EL (cell line): ENCODE measurements at places on chromosomes 4 and X.

DNA sequence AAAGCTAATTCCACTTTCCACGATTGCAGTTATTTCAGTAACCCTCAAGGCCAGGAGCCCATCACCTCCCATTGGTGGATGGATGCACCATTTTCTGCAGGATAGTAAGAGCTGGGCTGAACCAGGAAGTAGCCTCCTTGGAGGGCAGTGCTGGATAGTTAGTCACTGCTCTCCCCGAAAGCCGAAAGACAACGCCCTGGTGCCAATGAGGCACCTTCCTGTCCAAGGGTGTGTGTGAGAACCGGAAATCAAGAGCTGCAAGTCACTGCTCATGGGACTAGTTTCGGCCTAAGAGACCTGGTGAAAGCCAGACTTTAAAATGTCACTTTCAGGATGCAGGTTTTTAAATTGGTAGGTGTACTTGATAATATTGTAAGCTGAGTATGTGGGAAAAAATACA, 203.8 kb upstream of the HS3ST1 start:
- DNase-seq: no peak

- DNase-seq: no peak
Measured at GRCh38 chrX:19729761-19730160, 157.6 kb downstream of the SH3KBP1 start.

DNA sequence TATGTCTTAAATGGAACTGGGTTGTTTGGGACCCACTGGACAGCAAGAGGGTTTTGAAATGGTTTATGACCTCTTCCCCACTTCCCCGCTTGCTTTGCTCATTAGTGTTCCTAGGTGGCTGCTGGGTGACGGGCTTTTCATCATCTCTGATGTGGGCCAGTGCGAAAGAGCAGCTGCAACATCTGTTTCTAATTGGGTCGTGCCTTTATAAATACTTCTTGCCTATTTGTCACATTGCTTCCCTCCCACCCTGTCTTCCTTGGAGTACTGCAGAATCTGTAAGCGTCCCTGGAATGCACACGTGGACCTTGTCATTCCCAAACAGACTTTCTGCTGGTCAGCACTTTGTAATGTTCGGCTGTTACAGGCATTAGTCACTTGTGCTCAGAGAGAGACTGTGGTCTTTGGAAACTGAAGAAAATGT, 35.2 kb downstream of the SEPTIN11 start:
- DNase-seq: peak; percentile 99

DNA sequence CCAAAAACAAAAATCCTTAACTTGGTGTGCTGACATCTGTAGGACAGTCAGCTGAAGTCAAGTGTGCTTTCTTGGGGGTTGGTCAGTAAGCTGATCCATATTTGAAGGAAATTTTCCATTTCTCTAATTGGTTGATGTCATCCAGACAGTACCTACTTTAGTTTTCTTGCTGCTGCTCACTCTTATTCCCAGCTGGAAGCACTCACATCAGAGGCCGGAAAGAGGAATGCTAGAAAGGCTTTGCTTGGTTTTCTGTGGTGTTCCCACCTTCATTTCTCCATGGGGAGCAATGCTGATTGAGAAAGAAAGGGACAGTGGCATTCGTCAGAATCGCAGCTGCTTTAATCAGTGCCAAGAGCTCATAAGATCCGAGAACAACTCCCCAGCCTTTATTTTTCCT, 227.0 kb downstream of the C4orf33 start:
- DNase-seq: no peak
